ENCODE measurements at places on chromosomes 7 and 10.
A peak's percentile ranks its signal among the peaks of the same experiment; 100 is the strongest.

GRCh38 chr7:141568227-141568626 is 17.0 kb downstream of the AGK start:
- DNase-seq, result no peak

DNA sequence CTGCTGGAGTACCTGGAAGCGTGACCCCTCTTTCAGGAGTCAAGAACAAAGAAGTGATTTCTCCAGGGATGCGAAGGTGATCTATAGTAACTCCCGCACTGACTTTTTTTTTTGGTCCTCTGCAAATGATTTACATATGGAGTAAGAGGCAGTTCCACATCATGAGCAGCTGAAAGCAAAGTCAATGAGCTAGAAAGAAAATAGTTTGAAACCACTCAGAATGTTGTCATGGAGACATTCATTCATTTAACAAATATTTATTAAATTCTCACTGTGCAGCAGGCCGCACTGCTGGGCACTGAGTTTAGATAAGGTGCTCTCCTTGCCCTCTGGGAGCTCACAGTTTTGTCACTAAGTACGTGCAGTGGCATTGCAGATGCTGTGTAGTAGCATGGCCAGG is 206.7 kb downstream of the CAMK1D start:
- peak; percentile 1 for DNase-seq

GRCh38 chr7:77442636-77443035 is 26.5 kb upstream of the GSAP start:
- peak; percentile 63 for DNase-seq

DNA sequence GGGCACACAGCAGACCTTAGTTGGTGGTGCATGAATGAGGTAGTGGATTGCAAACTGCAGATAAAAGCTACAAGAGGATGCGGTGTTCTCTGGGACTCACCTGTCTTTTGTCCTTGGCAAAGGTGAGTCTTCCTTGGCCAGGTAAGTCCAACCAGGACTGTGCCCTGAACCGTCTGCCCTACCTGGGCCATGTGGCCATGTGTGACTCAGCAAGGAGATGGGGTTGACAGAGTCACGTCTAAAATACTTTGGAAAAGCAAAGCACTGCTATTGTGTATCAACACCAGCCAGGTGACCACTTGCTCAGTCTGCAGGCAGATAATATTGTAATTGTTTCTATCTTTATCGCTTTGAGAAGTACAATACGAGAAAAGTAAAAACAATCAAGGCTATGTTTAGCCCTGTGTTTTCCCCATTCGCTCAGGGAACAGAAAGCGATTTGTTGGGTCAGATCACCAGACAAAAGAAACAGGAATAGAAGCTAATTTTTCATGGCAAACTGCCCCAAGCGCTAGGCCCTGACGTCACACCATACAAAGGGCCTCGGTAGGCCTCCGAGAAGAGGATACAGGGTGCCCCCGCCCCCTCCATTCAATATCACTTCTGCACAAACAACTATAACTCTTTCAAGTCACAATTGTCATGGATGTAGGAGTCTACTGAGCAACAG is 57.3 kb downstream of the FAM53B start:
- DNase-seq, result no peak

DNA sequence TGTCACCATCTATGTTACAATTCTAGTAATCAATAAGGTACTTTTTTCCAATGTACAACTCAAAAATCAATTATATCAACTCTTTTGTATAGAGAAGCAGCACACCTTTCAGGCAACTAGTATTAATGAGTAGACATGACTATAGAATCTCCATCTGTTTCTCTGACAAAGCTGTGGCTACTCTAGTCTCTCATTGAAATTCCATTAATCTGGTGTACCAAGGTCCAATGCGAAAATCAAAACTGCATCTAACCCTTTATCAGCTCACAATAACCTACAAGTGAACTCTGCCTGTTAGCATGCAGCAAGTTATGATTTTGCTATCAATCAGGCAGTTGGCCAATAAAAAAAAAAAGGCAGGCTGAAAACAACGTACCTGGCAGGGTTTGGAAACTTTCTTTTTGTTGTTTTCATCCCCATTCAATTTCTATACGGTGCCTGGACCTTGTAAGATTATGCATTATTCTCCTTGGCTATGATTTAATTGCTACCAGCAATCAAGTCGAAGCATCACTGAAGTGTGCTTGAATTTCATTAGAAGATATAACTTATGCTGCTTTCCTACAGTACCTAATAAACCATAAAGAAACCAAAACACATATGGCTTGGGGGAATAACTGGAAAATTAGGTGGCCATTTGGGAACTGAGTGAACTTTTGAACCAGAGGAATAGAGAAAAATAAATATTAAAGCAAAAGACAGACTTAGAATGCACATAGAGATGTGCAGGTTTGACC is 23.2 kb downstream of the SKAP2 start:
- no peak for DNase-seq

GRCh38 chr7:137343281-137343841 is at the start of gene PTN:
PTN (minus strand) TSS chr7:137343733; CDS start chr7:137254973, 88,760 bp downstream.
- peak; percentile 62 for DNase-seq

DNA sequence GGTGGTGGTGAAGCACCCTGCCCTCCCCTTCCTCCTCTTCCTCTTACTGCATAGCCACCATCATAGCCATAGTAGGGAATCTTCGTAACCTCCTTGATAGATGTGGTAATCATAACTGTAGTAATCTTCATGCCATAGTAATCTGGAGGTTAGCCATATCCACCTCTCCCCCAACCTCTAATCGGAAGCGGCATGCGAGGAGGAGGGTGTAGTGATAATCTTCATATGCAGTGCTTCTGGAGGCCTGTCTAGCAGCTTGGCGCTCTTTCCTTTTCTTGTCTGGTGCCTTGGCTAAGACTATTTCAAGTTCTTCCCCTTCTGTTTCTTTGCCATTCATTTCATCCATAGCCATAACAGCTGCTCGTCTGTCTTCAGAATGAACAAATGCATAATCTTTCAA is 90.9 kb downstream of the MLLT10 start:
- no peak for DNase-seq

DNA sequence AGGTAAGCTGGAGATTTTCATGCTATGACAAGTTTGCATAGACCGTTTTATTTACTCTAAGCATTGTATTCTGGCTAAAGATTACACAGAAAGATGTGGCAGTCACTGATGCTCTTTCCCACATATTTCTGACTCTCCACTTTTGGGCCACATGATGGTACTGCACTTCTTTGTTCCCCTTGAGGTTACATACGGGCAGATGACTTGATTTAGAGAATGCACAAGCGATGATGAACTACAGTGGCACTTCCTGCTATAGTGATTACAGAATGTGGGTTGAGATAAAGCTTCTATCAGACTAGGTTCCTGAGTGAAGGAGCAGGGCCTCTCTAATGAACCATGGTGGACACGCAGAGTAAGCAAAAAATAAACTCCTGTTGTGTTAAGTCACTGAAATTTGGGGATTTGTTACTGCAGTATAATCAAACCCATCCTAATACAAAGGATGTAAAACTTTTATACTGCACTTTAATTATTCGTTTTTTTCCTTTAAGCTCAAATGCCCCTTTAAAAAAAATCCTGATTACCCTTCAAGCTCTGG is 177.9 kb downstream of the TAX1BP1 start:
- peak; percentile 59 for DNase-seq
